ENCODE measurements at places on chromosomes 16 and 17. TPM values are rescaled to one million over a fixed set of nuclear protein-coding genes. Genes with fewer than 3 reads are reported as not detected.

The KRTAP9-2 gene
- not detected for polyA plus RNA-seq

The TEKT1 gene
- polyA plus RNA-seq = not detected

The CD68 gene
- polyA plus RNA-seq = 99.0 TPM

The DLX3 gene
- polyA plus RNA-seq = 0.79 TPM

The KREMEN2 gene
- polyA plus RNA-seq = 0.07 TPM

The RETREG3 gene
- polyA plus RNA-seq = 28.8 TPM

The RAP1GAP2 gene
- polyA plus RNA-seq = 17.9 TPM

The CES5A gene
- polyA plus RNA-seq = not detected

The CA7 gene
- polyA plus RNA-seq = 0.05 TPM

The CDT1 gene
- polyA plus RNA-seq = 0.60 TPM

The FNDC8 gene
- polyA plus RNA-seq = not detected

The CDK3 gene
- polyA plus RNA-seq = 5.4 TPM

The HCRT gene
- polyA plus RNA-seq = not detected

The CLEC3A gene
- polyA plus RNA-seq = not detected

The SGSM2 gene
- polyA plus RNA-seq = 72.3 TPM

The ADCY7 gene
- 3.5 TPM for polyA plus RNA-seq

The PRAC1 gene
- not detected for polyA plus RNA-seq

The TP53TG3B gene
- polyA plus RNA-seq = 0.10 TPM

The KCNH6 gene
- polyA plus RNA-seq = not detected

The HOXB5 gene
- 3.9 TPM for polyA plus RNA-seq

The CCL2 gene
- 278 TPM for polyA plus RNA-seq

The ARL5C gene
- polyA plus RNA-seq = not detected

The TBX21 gene
- polyA plus RNA-seq = 0.90 TPM

The TPSB2 gene
- 18.4 TPM for polyA plus RNA-seq

The SCN4A gene
- 11.1 TPM for polyA plus RNA-seq

The ORMDL3 gene
- polyA plus RNA-seq = 188 TPM

The BRICD5 gene
- 9.2 TPM for polyA plus RNA-seq

The TPSAB1 gene
- polyA plus RNA-seq = 6.6 TPM

The NPIPA2 gene
- 1.4 TPM for polyA plus RNA-seq

The KRTAP2-3 gene
- not detected for polyA plus RNA-seq

The CAMKK1 gene
- polyA plus RNA-seq = 6.1 TPM

The KRT31 gene
- polyA plus RNA-seq = not detected

The IRF8 gene
- 96.5 TPM for polyA plus RNA-seq

The CEP112 gene
- polyA plus RNA-seq = 7.6 TPM
